ENCODE measurements at places on chromosomes 4 and X.
A peak's percentile ranks its signal among the peaks of the same experiment; 100 is the strongest.

GRCh38 chr4:184453365-184454160 is 20.8 kb downstream of the IRF2 start:
- peak; percentile 21 for DNase-seq

GRCh38 chr4:24865401-24865800 is 47.4 kb downstream of the CCDC149 start:
- DNase-seq: no peak

- no peak for DNase-seq
These were observed 140.8 kb downstream of the OPHN1 start for GRCh38 chrX:68292471-68292870.

DNA sequence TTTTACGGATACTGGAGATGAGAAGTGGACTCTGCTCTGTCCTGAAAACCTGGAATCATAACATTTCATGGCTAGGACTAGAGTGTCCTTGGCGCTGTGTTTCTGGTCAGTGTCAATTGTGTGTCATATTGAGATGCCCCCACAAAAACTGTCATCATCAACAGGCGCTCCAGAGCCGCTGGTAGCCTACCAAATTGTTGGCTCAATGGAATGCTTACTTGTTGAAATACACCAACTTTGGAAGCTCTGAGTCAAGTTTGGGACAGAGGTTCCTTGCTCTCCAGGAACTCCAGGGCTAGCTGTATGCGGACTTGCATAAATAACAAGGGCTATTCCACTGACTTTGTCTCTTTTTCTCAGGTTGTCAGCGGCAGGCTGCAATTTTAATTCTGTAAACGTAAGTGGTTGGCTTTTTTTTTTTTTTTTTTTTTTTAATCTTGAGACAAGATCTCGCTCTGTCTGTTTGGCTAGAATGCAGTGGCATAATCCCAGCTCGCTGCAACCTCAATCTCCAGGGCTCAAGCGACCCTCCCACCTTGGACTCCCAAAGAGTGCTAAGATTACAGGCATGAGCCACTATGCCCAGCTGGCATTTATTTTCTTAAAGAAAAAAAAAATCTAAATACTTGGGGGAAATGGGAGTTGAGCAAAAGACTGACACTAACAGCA is 871 bp upstream of the HPGD start:
- DNase-seq: no peak

- no peak for DNase-seq
These were observed 119.3 kb downstream of the ZNF330 start for GRCh38 chr4:141339966-141340365.

- DNase-seq: no peak
These were observed 469 bp downstream of the IRS4 start for GRCh38 chrX:108735679-108736508.

GRCh38 chrX:150465326-150465725 is 102.2 kb downstream of the MAMLD1 start:
- no peak for DNase-seq

GRCh38 chr4:70734971-70735370 is 13.2 kb downstream of the RUFY3 start:
- DNase-seq: no peak

GRCh38 chr4:31041385-31041784 is 321.2 kb downstream of the PCDH7 start:
- no peak for DNase-seq

- DNase-seq: no peak
These were observed 259.1 kb upstream of the NOCT start for GRCh38 chr4:138756519-138756918.

DNA sequence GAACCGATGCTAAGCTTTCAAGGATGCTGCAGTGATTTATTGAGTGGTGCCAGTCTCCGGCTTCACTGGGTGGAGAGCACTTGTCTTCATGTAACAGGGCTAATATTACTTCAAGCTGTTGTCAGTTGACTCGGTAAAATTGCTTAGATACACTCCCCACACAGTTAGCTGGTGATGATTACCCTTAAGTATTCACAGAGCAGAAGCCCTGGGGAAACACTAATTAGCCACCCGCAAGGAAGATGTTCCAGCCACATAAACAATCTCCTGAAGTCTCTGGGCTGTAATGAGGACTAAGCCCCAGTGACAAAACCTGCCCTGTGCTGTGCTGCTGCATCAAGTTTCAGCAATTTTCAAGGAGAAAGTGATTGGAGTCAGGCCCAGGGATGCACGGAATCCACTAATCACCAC is 37.3 kb upstream of the GK2 start:
- DNase-seq: no peak

DNA sequence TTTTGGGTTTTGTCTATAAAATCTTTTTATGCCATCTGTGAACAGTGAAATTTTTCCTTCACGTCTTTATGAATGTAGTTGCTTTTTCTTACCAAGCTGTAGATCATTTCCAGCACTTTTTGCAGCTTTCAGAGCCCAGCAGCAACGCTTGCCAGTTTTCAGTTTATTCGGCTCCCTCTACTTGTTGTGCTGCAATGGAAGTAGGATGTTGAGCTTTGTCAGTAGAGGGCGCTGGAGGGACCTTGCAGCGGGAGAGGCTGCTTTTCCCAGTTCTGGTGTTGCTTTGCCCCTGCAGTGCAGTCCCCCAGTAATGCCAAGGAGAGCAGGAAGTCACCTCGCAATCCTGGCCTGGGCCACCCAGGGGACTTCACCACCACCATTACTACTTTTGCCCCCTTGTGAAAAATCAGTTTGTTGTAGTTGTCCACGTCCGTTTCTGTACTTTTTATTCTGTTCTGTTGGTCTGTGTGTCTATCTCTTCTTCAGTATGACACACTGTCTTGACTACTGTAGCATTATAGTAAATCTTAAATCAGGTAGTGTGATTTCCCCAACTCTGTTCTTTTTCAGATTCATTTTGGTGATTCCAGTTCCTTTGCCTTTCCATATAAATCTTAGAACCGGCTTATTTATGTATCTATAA is 21.8 kb downstream of the CMC4 start:
- peak; percentile 33 for DNase-seq

GRCh38 chr4:166315721-166316467 is 442.9 kb downstream of the TLL1 start:
- no peak for DNase-seq

GRCh38 chr4:186592966-186593586 is 37.7 kb upstream of the MTNR1A start:
- DNase-seq: no peak

Data from activated naive CD4-positive, alpha-beta T cell treated with anti-CD3 and anti-CD28 coated beads, Interleukin-2, amount 50 U/mL, for 16 hours (primary cell).